ENCODE measurements at places on chromosomes 12 and 14.

DNA sequence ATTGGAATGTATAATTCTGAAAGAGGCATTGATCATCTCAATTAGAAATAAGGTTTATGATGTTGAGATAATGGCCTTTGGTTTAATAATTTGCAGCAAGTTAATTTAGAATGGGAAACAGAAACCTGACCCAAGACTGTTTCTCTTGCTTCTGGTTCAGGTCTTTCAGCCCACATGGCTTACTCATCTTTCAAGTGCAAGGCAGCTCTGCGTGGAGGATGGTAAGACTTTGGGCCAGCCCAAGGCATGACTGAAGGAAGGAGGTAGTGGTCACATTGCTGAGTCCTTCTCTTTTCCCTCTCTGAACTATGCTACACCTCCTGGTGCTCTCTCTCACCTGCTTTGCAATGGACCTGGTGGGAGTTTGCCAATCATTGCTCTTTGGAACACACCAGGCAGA, 98.7 kb downstream of the CAND1 start:
- no peak for DNase-seq

DNA sequence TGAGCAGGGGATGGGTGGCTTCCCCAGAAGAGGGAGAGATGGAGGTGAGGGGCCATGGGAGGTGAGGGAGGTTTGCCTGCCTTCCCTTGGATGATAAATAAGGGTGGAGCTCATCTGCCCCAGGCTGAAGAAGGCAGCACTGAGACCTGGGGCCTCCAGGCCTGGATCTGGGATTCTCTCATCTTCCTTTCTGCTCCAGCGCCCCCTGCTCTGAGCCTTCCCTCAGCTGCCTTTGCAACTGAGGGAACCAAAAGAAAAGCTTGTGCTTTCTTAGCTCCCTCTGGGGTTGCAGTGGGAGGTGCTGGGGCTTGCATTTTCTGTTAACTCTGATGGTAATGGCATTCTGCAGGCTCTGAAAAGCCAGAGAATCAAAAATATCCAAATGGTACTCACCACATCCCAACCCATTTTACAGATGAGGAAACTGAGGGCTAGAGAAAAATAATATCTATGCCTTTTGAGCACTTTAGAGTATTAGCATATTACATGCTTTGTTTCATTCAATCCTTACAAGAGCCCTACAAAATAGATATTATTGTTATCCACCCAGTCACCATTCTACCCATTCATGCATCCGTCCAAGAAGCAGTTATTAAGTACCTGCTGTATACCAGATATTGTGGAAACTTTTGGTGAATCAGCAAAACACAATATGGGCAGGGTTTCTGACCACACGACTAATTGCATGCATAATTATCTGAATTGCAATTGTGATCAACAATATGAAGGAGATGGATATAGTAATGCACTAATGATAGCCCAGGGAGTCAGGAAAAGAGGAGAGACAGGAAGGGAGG, 102.2 kb downstream of the WSCD2 start:
- DNase-seq: no peak

DNA sequence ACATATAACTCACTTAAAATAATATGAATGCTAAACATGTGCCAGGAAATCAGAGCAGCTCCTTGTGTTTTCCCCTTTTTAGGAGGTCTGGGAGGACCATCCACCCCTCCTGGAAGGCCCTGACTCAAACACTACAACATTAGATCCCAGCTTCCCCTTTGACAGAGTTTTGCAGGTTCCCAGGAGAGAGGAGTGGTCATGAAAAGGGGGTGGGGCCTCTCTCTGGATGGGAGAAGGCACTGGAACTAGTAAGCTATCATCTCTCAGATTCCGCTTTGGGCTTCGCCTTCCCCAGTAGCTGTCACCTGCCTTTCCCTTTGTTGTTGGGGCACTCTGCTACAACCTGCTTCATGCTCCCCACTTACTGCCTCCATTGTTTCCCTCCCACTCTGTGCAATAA, 149.2 kb downstream of the ZFP36L1 start:
- no peak for DNase-seq

- DNase-seq: no peak
Measured at GRCh38 chr14:53011053-53011462, 60.2 kb upstream of the FERMT2 start.

DNA sequence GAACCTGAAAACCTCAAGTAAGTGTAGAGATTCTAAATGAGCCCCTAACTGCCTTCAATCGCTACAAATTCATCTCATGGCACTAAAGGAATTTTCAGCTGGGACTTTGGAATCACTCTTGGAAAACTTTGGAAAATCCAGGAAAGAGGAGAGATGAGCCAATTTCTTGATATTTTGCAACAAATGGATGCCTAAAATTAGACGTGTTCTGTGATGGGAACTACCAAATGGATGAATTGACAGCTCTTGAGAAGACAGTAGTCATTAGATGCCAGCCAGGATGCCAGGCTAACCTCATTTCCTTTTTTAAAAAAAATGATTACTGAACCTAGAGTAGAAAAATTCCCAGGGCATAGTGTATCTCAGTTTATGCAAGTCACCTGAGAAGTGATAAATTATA, 78.3 kb downstream of the NPAS3 start:
- DNase-seq: no peak

GRCh38 chr12:18755341-18755740, 17.4 kb downstream of the CAPZA3 start:
- DNase-seq: no peak

GRCh38 chr12:6074979-6075585, 49.4 kb downstream of the VWF start:
- DNase-seq: no peak
